ENCODE measurements at places on chromosomes 11 and 22. TPM values are rescaled to one million over a fixed set of nuclear protein-coding genes. Genes with fewer than 3 reads are reported as not detected.

DNA sequence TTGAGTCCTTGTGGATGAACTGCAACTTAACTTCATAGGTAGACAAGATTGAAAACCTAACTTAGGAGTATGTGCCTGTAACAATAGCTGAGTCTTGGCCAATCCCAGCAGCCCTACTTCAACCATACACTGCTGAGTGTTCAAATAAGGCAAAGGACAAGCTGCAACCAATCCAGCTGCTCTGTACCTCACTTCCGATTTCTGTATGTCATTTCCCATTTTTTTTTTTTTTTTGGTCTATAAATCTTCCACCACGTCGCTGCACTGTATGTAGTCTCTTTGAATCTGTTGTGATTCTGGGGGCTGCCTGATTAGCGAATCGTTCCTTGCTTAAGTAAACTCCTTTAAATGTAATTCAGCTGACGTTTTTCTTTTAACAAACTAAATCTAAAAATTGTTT, 35.4 kb upstream of the FLI1 start:
- no peak for DNase-seq
- H3K27ac ChIP-seq, result no peak overlapping the region
- no peaks in the 10 kb centered on the region for H3K4me1 ChIP-seq
- no peaks in the 10 kb centered on the region for H3K36me3 ChIP-seq

DNA sequence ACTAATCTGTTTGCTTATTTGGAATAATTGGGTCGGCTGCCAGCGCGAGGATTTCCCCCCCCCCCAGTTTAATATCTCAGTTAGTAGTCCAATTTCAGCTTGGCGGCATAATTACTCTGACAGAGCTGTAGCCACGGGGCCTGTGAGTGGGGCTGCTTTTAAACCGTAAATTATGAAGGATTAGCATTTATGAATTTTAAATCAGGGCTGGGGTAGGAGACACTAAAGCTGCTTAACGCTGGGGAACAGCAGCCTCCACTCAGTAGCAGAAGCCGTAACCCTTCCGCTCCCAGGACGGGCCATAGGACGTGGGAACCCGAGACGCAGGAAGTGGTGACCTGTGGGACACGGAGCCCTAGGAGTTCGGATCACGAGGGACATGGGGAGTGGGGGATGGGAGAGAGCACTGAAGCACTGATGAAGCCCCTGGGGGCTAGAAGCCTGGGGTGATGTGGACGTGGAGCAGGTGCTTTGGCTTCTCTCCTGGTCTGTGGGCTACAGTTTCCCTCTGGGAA, 66.2 kb upstream of the LMO1 start:
- H3K4me1 ChIP-seq, result peaks cover 6% of the 10 kb centered on the region
- H3K27ac ChIP-seq, result no peak overlapping the region
- H3K4me3 ChIP-seq, result no peak overlapping the region
- no peak for DNase-seq

GRCh38 chr11:87275176-87275575, 237.4 kb downstream of the TMEM135 start:
- DNase-seq, result no peak
- no peak overlapping the region for H3K27ac ChIP-seq
- no peaks in the 10 kb centered on the region for H3K4me1 ChIP-seq
- H3K36me3 ChIP-seq, result no peaks in the 10 kb centered on the region
- no peak overlapping the region for H3K4me3 ChIP-seq

DNA sequence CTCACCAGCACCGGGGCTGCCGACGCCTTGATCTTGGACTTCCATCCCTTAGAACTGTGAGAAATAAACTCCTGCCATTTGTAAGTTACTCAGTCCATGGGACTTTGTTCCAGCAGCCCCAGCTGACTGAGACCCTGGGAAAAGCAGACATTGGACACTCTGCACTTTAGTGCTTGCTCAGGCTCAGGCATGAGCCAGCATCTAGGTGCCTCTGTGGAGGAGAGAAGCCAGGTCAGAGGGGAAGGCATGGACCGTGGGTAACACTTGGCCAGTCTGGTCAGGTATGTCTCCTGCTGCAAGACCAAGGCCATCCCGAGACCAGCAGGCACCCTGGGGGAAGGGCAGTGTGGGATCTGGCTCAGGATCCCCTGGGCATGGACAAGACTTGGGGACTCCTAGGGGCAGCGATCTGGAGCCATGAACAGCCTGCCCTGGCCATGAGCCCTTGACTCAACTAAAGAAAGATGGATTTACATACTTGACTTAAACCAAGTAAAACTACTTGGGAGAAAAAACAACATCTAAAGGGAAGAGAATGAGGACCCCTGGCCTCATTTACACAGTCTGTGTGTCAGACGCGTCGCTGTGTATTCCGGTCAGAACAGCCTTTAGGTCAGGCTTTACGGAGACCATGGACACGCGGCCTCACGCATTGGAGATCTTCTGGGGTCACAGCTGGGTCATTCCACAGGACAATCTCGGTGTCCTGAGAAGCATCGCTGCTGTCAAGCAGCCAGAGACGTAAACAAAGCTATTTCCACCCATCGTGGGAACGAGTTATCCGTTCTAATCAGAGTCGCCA, 497.1 kb downstream of the BRD1 start:
- H3K36me3 ChIP-seq, result no peaks in the 10 kb centered on the region
- H3K4me1 ChIP-seq, result no peaks in the 10 kb centered on the region
- no peak overlapping the region for H3K4me3 ChIP-seq
- no peaks in the 10 kb centered on the region for H3K27me3 ChIP-seq
- H3K27ac ChIP-seq, result no peak overlapping the region
- no peak for DNase-seq

MRGPRE gene
- total RNA-seq, result not detected

FAM83F gene
- total RNA-seq, result 0.44 TPM

DRD2 gene
- total RNA-seq, result not detected

LARGE2 gene
- total RNA-seq, result 8.7 TPM
